Activated CD8-positive, alpha-beta memory T cell treated with anti-CD3 and anti-CD28 coated beads for 48 hours (primary cell): ENCODE measurements at places on chromosomes 4 and X.

GRCh38 chrX:11449613-11450012, 156.4 kb downstream of the AMELX start:
- no peak for DNase-seq

DNA sequence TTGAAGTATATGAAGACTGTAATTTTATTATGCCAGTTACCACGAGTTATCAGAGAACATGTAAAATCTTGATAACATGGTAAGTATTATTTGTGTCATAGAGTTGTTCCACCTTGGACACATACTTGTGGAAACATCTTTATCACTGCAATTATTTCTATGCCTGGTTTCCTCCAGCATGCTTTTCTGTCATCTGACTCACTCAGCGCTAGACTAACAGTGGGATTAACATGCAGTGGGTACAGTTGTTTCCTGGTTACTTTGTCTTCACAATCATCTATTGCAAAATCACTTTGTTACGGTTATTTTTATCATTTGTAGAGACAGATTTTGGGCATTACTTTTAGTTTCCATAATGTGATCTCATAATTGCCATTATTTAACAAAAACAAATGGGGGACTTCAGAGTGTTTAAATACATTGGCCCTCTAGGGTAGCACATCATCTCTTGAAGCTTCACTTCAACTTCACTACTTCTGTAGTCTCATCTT, at the start of gene STATH:
Gene STATH (plus strand): TSS at position 441 of the 491 bp plus-strand sequence. CDS start 2,472 bp downstream, outside the sequence.
- no peak for DNase-seq

- no peak for DNase-seq
Observed at GRCh38 chrX:84192006-84192405, 4.0 kb upstream of the RPS6KA6 start.

GRCh38 chr4:139316733-139317132, 14.5 kb upstream of the NDUFC1 start:
- no peak for DNase-seq

DNA sequence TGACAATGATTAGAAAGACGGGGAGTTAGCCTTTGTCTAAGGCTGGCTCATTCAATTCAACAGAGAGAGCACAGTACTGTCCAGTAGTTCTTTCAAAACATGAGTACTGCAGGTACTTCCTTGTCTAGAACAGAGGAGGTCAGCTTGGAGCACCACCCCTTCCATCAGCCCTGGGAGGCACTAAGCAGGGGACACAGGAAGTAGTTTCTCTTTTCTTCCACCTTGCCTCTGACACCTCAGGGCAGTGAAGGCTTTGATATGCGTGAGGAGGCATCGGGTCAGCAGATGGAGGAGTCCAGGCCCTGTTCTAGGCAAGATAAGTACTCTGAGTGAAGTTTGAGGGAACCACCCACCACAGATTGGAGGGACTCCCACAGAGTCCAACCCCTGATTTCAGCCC, 33.1 kb downstream of the MAGEB10 start:
- no peak for DNase-seq
